Hippocampal formation (tissue), 2 donors: ENCODE measurements at places on chromosomes 3 and 15.

DNA sequence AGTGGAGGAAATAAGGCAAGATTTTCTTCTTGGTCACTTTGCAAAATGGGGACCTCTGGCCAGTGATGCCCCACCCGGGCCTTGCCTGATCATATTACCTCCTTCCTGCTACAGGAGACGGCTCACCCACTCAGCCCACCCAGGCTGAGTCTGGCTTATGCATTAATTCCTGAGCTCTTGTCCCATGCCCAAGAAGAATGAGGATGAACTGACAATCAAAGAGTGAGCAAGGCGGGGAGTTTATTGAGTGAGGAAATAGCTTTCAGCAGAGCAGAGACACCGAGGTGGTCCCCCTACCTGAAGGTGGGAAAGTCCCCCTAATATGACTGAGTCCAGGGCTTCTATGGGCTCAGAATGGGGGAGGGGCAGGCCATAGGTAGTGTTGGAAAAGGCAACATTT, 107.5 kb downstream of the EOMES start:
- DNase-seq, result no peak

DNA sequence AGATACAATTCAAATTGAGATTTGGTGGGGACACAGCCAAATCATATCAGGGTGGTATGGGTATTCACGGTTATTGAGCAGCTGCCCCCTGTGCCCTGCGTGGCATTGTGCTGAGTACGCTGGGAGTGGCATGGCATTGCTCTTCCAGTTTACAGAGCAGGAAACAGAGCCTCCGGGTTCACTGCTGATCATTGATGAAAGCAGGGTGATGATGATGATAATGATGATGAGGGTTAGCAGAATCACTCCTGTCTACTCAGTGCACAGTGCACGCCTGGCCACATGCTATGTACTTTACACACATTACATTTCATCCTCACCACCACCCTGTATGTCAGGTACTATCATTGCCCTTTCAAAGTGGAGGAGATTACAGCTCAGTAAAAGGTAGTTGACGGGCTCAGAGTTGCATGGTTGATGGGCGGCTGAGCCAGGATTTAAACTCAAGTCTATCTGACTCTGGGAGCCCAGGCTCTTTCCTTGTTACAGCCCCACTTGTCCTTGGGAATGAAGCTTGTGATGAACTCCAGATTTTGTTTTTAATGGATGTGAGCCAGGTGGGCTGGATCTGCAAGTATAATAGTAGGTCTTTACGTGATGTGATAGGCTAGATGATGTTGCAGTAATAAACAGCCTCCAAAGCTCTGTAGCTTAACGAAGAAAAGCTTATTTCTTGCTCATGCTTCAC, 87.6 kb upstream of the MYZAP start:
- DNase-seq, result no peak

GRCh38 chr15:70328679-70329115, 231.0 kb upstream of the TLE3 start:
- no peak for DNase-seq

DNA sequence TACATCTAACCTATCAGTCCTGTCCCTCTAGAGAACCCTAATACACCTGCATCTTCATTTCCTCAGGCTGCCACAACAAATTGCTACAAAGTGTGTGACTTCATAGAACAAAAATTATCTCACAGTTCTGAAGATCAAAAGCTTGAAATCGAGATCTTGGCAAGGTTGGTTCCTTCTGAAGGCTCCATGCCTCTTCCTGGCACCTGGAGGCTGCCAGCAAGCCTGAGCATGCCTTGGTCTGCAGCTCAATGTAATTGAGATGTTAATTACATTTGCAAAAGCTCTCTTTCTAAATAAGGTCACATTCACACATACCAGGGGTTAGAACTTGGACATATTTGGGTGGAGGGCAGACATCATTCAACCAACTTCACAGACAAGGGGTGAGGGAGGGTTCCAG, 86.4 kb upstream of the ABHD17C start:
- DNase-seq, result no peak

GRCh38 chr15:39431376-39431775, 149.5 kb upstream of the THBS1 start:
- no peak for DNase-seq

- DNase-seq, result no peak
Measured at GRCh38 chr3:29503958-29504357, 223.1 kb downstream of the RBMS3 start.
